ENCODE measurements at places on chromosomes 6 and 20. TPM values are rescaled to one million over a fixed set of nuclear protein-coding genes. Genes with fewer than 3 reads are reported as not detected.

IRAK1BP1 gene
- total RNA-seq = 2.9 TPM

CCM2L gene
- not detected for total RNA-seq

SASH1 gene
- total RNA-seq = 0.95 TPM

TRAPPC3L gene
- not detected for total RNA-seq

ELOVL2 gene
- total RNA-seq = not detected

SLC32A1 gene
- not detected for total RNA-seq

DNA sequence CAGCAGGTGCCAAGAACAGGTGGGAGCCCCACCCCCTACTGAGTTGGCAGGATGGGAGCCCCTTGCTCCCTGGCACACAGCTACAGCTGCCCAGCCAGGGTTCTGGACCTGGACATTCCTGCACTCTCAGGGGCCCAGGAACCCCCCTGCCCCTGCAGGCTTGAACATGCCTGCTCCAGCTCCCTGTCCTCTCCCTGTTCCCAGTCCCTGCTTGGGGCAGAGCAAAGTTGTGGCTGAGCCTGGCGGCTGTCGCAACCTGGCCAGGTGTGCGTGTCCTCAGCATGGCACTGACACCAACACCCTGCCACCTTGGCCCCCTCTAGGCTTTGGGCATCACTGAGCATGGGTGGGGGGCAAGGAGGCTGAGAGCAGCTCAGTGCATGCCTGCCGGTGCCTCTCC, 491.2 kb upstream of the NOX3 start:
- no peak overlapping the region for H3K4me3 ChIP-seq
- no peaks in the 10 kb centered on the region for H3K4me1 ChIP-seq
- H3K36me3 ChIP-seq = no peaks in the 10 kb centered on the region
- H3K27ac ChIP-seq = no peak overlapping the region
- no peaks in the 10 kb centered on the region for H3K27me3 ChIP-seq
- no peak for DNase-seq

DNA sequence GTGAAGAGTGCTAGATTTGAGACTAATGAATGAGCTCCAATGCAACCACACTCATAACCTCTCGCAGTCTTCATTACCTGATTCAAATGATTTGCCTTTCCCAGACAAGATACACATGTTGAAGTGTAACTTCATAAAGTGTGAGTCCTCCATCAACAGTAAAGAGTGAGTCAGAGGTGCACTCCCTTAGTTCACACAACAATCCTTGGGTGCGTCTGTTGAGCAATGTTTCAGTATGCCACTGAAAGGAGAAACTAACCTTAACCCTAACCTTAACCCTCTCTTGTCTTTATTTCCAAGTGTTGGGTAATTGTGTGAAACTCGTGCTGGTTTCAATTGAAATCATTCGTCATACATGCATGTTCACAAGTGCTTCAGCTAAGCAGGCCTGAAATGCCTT, 21.0 kb upstream of the RIN2 start:
- no peaks in the 10 kb centered on the region for H3K36me3 ChIP-seq
- no peak overlapping the region for H3K4me3 ChIP-seq
- no peak for DNase-seq
- no peaks in the 10 kb centered on the region for H3K27me3 ChIP-seq
- no peaks in the 10 kb centered on the region for H3K4me1 ChIP-seq
- no peak overlapping the region for H3K27ac ChIP-seq

- no peaks in the 10 kb centered on the region for H3K36me3 ChIP-seq
- peak overlapping the region; percentile 89 for H3K4me3 ChIP-seq
- peak overlapping the region; percentile 88 for H3K27ac ChIP-seq
Observed at GRCh38 chr6:57173886-57174510, 1.9 kb downstream of the BAG2 start.

DNA sequence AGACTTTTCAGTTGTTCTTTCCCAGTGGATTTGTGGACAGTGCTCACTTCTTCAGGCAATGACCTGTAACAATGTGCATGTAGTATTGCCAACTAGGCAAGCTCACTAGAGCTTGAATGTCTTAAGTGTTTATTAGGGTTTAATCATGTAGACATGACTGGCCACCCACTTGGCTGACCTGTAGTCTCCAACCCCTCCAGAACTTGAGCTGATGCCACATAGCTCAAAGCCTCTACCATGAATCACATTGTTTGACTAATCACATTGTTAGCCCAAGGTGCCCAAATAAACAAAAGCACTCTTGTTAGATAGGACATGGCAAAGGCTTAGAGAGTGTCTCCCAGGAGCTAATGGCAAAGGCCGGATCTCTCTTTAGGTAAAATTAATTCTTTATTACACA, 272.7 kb downstream of the GRIK2 start:
- no peak overlapping the region for H3K27ac ChIP-seq
- no peaks in the 10 kb centered on the region for H3K27me3 ChIP-seq

- no peak overlapping the region for H3K4me3 ChIP-seq
- DNase-seq = no peak
- no peaks in the 10 kb centered on the region for H3K36me3 ChIP-seq
- no peak overlapping the region for H3K27ac ChIP-seq
Observed at GRCh38 chr6:141199074-141199473, 933.7 kb upstream of the GJE1 start.

- DNase-seq = no peak
- no peaks in the 10 kb centered on the region for H3K36me3 ChIP-seq
- H3K4me3 ChIP-seq = no peak overlapping the region
- H3K27ac ChIP-seq = no peak overlapping the region
Observed at GRCh38 chr6:3352678-3353077, 93.9 kb downstream of the PSMG4 start.

DNA sequence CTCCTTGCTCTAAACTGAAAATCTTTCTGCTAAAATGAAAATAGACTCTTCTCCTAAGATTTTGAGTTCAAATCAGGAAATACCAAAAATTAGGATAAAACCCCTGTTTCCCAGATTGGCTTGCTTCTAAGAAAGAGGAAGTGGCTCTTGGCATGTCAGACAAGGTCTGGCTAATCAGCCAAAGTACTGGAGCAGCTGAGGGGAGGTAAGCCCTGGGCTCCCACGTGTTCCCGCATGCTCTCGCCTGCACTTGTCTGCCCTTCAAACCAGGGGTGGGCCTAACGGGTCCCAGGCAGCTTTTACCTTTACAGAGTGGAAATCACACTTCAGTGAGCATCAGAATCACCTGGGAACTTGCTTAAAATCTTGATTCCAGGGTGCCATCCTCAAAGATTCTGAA, 43.2 kb upstream of the GABRR1 start:
- no peak overlapping the region for H3K4me3 ChIP-seq
- H3K36me3 ChIP-seq = no peaks in the 10 kb centered on the region
- DNase-seq = no peak
- H3K27ac ChIP-seq = no peak overlapping the region
- H3K4me1 ChIP-seq = no peaks in the 10 kb centered on the region

DNA sequence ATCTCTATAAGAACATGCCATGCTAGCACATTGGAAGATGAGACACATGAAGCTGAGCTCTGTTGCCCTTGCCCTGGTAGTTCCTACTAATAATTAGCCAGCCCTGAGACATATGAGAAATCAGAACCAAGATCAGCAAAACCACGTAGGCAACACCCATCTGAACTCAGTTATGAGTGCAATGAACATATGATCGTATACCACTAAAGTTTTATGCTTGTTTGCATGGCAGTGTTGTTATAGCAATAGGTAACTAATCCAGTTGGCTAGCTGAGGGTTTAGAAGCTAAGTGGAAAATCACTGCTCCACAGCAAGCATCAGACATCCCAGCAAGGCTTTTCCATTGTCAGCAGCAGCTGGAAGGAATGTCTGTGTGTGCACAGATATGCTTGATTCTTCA, 180.7 kb downstream of the BTBD3 start:
- H3K4me3 ChIP-seq = no peak overlapping the region
- H3K27me3 ChIP-seq = no peaks in the 10 kb centered on the region
- H3K36me3 ChIP-seq = no peaks in the 10 kb centered on the region
- H3K4me1 ChIP-seq = no peaks in the 10 kb centered on the region

DNA sequence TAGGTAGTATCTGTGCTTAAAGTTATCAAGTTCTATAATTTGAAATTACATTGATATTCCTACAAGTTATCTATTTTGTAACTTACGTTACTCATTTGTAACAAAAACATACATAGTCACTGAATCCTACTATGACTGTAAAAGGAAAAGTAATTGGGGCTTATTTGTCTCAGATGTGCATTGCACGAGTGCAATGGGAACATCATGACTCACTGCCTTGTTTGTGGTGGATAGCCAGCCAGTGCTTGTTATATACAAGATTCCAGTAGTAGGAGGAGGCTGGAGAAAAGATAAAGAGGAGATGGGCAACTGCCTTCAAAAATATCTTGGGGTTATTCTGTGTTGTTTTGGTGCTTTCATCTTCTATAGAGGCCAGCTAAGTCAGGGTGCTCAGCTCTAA, 164.1 kb downstream of the RNF144B start:
- no peak overlapping the region for H3K27ac ChIP-seq
- no peaks in the 10 kb centered on the region for H3K36me3 ChIP-seq
- no peak overlapping the region for H3K4me3 ChIP-seq
- no peak for DNase-seq
- H3K4me1 ChIP-seq = no peaks in the 10 kb centered on the region
- H3K27me3 ChIP-seq = no peaks in the 10 kb centered on the region

- no peak overlapping the region for H3K27ac ChIP-seq
- peaks cover 21% of the 10 kb centered on the region for H3K4me1 ChIP-seq
- DNase-seq = no peak
- no peaks in the 10 kb centered on the region for H3K27me3 ChIP-seq
Observed at GRCh38 chr6:108715832-108716231, 132.4 kb upstream of the ARMC2 start.

Measured in CD8-positive, alpha-beta memory T cell (primary cell).